Pons (tissue), 1 donor: ENCODE measurements at places on chromosomes 3 and 15.

GRCh38 chr3:181629029-181629428, 82.7 kb upstream of the SOX2 start:
- DNase-seq = peak; percentile 61

DNA sequence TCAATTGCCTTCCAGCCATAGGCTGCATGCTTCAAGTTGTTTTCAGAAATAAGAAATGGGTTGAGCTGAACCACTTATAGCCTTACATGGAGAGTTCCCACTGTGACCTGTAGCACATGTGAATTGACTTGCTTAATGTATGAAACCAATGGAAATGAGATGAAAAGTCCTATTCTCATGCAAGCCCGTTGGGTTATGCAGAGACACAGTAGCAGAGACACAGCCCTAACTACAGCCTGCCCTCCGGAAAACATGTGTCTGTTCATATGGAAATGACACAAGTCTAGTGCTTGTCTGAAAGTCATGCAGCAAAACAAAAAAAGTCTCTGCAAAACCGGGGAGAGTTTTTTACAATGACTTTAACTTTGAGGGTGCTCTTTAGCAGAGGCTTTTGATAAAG, 14.5 kb downstream of the HIGD2B start:
- no peak for DNase-seq

DNA sequence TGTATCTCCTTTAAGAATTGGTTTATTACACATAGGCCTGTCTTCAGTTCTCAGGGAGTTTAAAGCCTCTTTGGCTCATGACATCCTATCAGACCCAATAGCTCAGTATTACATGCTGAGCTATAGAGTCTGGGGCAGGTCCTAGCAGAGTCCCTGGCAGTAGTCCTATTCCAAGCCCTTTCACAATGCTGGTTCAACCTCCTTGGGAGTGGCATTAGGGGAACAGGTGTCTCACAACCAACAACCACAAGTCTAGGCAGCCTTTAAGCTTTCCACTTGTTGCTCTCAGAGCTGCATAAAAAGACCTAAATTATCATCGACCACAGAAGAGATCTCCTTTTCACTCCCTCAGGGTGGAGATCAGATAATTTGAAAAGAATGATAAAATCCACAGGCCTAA, 22.8 kb upstream of the C2CD4B start:
- DNase-seq = no peak

- DNase-seq = peak; percentile 82
Observed at GRCh38 chr3:197186887-197187588, 111.4 kb downstream of the DLG1 start.

DNA sequence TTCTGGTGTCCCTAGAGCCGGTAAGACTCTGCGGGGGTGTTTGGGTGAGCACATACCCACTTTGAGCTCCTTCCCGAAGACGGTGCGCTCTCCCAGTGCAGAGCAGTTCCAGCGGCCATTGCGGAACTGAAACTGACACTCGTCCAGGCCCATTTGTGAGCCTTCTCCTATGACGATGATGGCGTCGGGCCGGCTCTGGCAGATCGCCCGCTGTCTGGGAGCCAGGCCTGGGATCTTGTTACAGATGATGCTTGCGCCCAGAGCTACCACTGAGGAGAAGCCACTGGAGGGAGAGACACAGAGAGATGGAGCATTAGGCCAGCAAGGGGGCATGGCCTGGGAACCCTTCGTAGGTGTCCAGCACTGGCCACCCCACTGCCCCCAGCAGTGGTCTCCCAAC, 5.0 kb downstream of the WNT7A start:
- DNase-seq = peak; percentile 14

- no peak for DNase-seq
Observed at GRCh38 chr15:71114066-71114680, 1.1 kb upstream of the THSD4 start.

GRCh38 chr15:101138913-101139880, 112.7 kb downstream of the CHSY1 start:
- DNase-seq = no peak
